Activated CD8-positive, alpha-beta memory T cell treated with anti-CD3 and anti-CD28 coated beads, Interleukin-2, amount 10 ng/mL, durations not matched to agents 7 days and 5 days (primary cell): ENCODE measurements at places on chromosomes 3 and 15. TPM values are rescaled to one million over a fixed set of nuclear protein-coding genes. Genes with fewer than 3 reads are reported as not detected.

CACNA1D gene
- total RNA-seq: 1.5 TPM

RASGRP1 gene
- total RNA-seq: 143 TPM

RPL35A gene
- total RNA-seq: 803 TPM

FOXB1 gene
- 1.2 TPM for total RNA-seq

RETNLB gene
- total RNA-seq: not detected

CCDC12 gene
- total RNA-seq: 65.9 TPM
